Activated B cell treated with CpG ODN at 0.5 μM for 24 hours (primary cell): ENCODE measurements at places on chromosomes 6 and 20. TPM values are rescaled to one million over a fixed set of nuclear protein-coding genes. Genes with fewer than 3 reads are reported as not detected.

Gene C6orf15
- not detected in 2 replicates for total RNA-seq

Gene RFX6
- not detected in 2 replicates for total RNA-seq

Gene ROS1
- not detected in 2 replicates for total RNA-seq

Gene TNFRSF21
- 1.0 and 1.1 TPM in 2 replicates for total RNA-seq

Gene GPLD1
- total RNA-seq = 7.3 and 8.4 TPM in 2 replicates

Gene PGBD1
- total RNA-seq = 1.8 and 1.9 TPM in 2 replicates

Gene SDCBP2
- 0.51 and 1.2 TPM in 2 replicates for total RNA-seq
